Epithelial cell of esophagus (primary cell): ENCODE measurements at places on chromosomes 5 and 9.

DNA sequence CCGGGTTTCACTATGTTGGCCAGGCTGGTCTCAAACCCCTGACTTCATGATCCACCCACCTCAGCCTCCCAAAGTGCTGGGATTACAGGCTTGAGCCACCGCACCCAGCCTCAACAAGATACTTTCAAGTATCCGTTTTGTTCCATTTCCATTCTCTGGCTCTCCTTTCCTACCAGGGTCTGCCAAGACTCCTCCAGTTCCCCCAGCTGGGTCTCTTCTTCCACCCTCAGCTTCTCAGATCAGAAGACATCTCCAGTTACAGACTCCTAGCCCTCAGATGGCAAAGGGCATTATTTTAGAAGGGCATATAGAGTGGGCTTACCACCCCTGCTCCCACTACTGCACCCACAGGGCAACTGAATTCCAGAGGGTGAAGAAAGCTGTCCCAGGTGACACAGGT, 1.5 kb upstream of the PDGFRB start:
- no peak for DNase-seq

GRCh38 chr9:113376634-113377567, at the start of gene HDHD3:
TSS of gene HDHD3 (minus strand) at chr9:113376986. CDS start at chr9:113374354, 2,632 bp downstream.
- peak; percentile 86 for DNase-seq

DNA sequence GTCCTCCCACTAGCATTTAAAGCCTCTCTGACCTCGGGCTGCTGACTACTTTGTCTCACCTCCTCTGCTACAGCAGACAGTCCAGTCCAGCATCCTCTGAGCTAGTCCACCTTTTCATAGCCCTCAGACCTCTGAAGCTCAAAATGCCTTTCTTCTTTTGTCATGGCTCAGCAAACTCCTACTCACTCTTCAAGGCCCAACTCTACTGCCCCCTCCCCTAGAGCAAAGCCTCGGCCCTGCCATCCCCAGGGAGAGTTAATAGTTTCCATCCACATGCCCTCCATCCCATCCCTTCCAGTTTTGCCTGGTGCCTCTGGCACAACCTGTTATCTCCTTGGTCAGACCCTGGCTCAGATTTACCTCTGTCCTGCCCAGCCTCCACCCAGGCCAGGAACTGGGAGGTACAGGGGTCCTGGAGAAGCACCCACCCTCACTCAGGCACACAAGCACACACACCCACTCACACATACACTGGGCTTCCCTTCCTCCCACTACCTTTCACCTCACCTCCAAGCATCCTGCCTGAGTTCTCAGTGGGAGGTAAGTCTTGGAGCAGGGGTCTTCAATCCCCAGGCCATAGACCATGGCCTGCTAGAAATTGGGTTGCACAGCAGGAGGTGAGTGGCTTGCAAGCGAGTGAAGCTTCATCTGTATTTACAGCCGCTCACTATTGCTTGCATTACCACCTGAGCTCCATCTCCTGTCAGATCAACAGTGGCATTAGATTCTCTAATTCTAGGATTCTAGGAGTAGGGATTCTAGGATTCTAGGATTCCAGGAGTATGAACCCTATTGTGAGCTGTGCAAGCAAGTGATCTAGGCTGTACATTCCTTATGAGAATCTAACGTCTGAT, 18.1 kb downstream of the PDLIM4 start:
- DNase-seq, result no peak

GRCh38 chr5:90915393-90915792, 356.8 kb downstream of the ADGRV1 start:
- no peak for DNase-seq

DNA sequence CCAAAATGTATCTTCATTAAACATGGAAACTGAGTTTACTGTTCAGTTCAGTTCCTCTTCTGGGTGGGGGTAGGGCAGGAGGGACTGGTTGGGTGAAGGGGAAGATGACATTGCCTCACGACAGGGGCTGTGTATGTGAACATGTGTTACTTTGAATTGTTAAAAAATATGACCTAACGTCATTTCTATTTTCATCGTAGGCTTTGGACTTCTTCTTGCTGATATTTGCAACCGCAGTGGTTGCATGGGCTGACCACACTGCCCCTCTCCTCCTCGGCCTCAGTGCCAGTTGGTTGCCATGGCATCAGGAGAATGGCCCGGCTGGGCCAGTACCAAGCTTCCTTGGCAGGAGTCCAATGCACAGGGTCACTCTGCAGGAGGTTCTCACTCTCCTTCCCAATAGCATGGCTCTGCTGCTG, 41.5 kb downstream of the HACD4 start:
- DNase-seq, result no peak

GRCh38 chr9:109969011-109969410, 189.0 kb downstream of the PALM2AKAP2 start:
- DNase-seq, result peak; percentile 30

DNA sequence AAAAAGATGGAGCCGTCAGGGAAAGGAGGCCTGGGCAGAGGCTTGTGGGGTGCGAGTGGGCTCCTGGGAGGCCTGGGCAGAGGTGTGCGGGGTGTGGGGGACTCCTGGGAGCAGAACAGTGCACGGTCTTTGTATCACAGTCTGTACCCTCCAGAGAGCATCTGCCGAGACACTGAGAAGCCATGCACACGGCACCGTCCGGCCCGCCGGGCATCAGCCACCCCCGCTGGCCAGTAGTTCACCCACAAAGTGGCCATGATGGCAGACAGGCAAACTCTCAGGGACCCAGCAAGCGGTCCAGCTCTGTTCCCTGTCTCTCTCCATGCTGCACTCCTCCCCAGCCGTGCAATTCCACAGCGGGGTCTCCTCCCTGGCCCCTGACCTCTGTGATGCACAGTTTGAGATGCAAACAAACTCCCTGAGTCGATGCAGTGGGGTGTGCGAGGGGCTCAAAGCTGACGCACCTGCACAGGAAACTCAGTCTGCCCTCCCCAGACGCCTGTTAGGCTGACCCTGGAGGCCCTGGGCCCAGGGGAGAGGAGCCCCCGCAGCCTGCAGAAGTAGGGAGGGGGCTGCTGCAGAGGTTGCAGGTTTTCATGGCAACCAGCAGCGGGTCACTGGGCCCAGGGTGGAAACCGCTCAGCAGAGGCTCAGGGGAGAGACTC, 9.1 kb upstream of the GPSM1 start:
- no peak for DNase-seq

DNA sequence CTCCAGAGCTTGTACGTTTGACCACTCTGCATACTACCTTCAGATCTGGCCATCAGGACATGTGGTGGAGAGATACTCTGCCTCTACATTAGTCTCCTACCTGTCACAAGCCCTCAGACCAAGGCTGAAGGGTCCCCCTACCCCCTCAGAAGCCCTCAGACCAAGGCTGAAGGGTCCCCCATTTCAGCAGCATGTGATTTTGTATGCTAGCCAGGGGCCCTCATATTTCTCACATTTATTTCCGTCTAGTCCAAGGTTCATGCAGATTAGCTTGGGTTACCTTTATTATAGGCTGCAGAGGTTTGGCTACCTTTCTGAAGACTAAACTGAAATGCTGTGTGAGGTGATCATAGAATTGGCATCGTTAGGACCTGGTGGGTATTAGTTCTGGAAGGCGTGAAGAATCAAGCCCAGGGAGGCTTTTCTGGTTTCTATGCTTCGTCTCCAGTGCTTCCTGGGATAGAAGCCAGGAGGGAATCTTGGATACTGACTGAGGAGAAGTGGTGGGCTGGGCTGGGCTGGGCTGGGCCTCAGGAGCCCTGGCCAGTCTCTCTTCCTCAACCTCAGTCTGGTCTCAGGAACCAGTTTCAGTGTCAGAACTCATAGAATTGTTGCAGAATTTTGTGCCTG, 2.8 kb downstream of the SMIM32 start:
- DNase-seq, result no peak

DNA sequence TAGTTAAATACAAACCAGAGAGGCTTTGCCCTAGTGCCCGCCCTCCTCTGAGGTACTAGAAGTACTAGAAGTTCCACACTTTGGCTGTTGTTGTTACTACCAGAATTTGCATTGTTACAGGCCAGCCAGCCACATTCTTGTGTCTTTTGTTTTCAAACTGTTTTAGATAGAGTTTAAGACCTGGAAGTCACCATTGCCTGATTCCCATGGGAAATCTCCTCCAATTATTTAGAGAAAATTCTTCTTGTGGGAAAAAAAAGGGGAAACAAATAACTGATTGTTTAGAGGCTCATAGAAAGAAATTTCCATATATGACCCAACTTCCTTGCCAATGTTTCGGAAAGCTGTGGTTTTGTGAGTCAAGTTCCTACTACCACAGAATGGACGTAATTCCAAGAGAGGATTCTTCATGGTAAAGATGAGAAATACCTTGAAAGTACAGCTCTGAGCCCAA, 252.2 kb downstream of the GOLPH3 start:
- peak; percentile 89 for DNase-seq

GRCh38 chr5:32022638-32023037, 151.5 kb downstream of the GOLPH3 start:
- no peak for DNase-seq

DNA sequence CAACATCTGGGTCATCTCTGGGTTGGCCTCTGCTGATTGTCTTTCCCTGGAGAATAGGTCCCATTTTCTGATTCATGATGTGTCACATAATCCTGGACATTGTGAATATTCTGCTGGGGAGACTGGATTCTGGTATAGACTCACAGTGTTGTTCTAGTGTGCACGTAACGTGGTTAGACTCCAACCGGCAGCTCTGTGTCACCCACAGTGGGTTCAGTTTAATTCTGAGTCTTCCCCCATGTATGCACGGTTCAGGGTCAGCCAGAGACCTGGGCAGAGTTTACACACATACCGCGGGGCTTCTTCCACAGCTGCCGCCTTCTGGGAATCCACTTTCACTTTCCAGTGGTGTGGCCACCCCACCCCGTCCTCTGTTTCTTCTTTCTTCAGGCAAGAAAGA, 38.0 kb upstream of the LRRC14B start:
- peak; percentile 40 for DNase-seq

- no peak for DNase-seq
Measured at GRCh38 chr5:82760856-82761255, 316.3 kb downstream of the TMEM167A start.

DNA sequence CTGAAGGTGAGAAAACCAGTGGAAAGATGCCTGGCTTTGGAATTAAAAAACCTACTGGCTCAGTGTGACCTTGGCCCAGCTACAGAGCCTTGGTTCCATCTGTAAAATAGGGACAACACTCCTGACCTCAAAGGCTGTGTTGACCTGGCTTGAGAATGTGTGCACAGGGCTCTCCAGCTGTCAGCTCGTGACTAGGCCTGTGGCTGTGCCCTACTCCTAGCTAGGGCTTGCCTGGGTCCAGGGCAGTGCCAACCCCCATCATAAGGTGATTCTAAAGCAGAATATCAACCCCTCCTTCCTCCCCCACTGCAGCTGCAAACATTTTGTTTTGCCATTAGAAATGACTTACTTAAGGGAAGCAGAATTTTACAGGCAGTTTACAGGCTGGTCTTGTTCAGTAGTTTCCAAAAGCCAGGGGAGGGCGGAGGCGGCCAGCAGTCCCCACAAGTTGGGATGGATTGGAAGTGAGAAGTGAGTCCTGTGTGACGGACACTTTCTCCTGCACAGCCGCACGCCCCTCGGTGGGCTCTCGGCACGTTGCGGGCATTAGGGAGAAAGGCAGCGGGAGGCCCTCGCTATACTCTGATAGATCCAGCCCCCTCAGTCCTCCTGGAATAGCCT, 7.3 kb downstream of the PITX1 start:
- no peak for DNase-seq

GRCh38 chr5:71872311-71872864, 153.3 kb downstream of the CARTPT start:
- peak; percentile 73 for DNase-seq

GRCh38 chr9:98142925-98143481, 24.0 kb upstream of the TRIM14 start:
- DNase-seq, result no peak

GRCh38 chr9:124286292-124286931, 28.7 kb downstream of the NEK6 start:
- DNase-seq, result no peak

DNA sequence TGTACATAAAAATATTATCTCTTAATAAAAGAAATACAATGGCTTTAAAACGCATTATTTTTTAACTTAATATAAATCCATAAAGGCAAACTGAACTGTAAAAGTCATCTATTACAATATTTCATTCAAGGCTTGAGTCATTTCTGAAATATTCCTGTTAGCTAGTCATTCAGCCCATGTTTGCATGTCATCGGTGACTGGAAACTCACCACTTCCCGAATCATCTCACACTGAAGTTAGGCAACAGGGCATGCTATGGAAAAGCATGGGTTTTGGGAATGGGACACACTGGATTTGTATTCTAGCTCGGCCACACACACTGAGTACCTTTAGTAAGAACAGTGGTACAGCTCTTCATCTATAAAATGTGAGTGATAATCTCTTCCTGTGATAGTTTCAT, 691.1 kb upstream of the C9orf72 start:
- DNase-seq, result peak; percentile 90

DNA sequence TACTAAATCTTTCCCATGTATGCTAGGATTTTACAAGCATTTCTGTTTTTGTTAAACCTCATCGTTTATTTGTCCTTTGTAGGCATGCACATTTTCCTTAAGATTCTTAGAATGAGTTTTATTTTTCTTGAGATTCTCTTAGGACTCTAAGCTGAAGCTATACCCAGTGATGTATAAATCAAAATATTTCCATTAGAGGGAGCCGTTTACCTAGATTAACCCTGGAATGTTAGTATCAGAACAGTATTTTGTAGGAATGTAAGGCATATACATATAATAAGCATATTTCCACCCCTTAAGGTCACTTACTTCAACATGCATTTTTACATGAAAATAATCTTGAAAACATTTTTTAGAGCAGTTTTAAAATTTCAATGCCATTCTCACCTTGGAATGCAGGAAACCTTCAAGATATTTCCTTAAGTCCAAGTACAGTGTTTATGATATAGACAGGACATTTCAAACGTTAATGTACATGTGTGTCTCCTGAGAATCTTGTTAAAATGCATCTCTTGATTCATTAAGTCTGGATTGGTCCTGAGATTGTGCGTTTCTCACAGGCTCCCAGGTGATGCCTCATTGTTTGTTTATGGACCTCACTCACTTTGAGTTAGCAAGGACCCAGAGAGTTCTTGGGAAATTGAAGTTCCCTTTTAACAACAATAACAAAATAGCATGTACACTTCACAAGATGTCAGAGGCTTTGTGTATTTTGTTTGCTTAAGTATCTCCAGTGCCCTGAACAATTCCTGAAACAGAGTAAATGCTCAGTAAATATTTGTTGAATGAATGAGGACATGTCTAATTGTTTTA, 34.9 kb upstream of the FCHO2 start:
- peak; percentile 44 for DNase-seq
